ENCODE measurements at places on chromosomes 1 and 21.

DNA sequence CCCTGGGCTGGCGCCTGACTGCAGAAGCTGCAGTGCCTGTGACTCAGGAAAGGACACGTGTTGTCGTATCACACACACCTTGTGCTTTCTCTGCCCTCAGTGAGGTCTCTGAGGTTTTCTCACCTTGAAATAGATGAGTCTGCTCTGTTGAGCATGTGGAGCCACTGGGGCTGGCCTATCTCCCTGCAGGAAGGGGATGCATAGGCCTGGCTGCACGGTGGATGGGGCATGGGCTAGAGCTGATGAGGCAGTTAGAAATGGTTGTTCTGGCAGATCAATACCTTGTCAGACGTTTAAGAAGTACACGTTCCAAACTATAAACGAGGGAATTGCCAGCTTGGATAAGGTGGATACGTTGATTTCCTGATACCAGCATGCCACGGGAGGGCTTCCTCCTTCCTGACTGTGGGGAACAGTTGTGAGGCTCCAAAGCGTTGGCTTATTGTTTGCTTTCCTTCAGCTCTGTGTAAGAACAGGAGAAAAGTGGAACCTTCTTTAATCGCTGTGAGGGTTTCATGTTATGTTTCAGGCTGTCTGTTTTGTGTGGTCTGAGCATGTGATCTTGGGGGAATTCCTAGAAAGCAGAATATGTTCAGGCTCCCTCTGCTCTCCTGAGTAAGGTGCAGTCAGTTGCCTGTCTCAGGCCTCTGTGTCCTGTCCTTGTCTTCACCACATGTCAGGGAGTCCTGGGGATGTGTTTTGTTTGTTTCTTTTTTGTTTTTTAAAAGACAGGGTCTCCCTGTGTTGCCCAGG lies 44.8 kb downstream of the PCNT start:
- DNase-seq, result no peak

GRCh38 chr1:201637282-201638079 lies 98.6 kb downstream of the NAV1 start:
- no peak for DNase-seq

GRCh38 chr1:206590025-206590758 lies 22.1 kb downstream of the EIF2D start:
- no peak for DNase-seq

- no peak for DNase-seq
Observed at GRCh38 chr1:37404711-37405110, 69.7 kb upstream of the ZC3H12A start.

DNA sequence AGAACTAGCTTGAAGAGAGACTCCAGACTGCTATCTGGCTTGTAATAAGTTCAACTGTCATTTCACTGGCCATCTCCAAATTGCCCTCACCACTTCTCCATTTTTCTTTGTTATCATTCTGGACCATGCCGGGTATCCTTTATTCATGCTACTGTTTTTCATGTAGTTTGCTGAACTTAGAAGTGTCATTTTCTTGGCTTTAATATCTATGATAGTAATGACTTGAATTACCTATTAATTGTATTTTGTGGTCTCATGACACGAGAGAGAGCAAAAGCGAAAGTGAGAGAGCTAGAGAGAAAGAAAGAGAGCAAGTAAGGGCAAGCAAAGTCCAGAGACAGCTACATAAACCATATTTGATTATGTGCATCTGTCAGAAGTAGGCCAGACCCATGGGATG lies 184.9 kb upstream of the ATP1B1 start:
- DNase-seq, result no peak

DNA sequence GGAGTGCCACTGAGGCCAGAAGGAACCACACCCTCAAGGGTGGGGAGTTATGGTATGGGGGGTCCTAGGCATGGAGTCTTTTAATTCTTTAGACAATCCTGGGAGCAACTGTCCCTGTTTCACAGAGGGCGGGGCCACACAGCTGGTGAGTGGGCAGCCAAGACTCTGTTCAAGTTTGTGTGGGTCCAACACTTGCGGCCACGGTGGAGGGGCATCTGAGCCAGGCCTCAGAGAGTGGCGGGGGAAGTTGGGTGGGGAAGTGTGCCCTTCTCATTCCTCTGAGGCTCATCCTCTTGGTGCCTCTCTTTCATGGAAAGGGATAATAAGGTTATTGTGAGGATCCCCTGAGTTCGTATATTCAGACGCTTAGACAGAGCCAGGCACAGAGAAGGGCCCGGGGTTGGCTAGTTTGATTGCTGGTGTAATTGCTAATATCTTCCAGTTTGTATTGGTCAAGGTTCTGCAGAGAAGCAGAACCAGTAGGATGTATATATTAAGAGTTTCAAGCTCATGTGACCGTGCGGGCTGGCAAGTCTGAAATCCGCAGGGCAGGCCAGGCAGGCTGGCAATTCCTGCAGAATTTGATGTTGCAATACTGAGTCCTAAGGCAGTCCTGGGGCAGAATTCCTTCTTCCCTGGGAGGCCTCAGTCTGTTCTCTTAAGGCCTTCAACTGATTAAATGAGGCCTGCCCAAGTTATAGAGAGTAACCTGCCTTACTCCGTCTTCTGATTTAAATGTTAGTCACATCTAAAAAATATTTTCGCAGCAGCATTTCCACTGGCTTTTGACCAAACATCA lies 15.9 kb downstream of the PCSK9 start:
- DNase-seq, result no peak

GRCh38 chr21:38839328-38840286 lies 33.9 kb downstream of the ETS2 start:
- peak; percentile 68 for DNase-seq

- no peak for DNase-seq
Observed at GRCh38 chr1:10957133-10957532, 55.3 kb upstream of the TARDBP start.

GRCh38 chr1:209577346-209577745 lies 6.2 kb upstream of the CAMK1G start:
- DNase-seq, result no peak

DNA sequence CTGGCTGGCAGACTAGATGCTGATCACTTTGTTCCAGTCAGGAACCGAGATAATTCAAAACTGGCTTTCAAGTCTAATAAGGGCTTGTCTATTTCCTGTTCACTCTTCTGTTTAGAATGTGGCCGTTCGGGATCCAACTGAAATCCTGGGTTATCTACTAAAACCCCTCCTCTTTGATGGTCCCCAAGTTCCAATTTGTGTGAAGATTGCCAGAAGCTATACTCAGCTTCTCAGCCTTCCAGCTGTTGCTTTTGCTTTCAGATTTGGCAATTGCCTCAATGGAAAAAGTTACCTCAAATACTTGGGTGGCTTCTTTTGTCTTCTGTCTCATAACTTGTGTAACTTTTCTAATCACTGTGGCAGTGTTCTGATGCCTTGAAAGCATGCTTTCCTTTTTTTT lies 43.7 kb downstream of the BTBD8 start:
- no peak for DNase-seq

- DNase-seq, result no peak
Observed at GRCh38 chr1:13694886-13695684, 4.9 kb upstream of the PRDM2 start.

DNA sequence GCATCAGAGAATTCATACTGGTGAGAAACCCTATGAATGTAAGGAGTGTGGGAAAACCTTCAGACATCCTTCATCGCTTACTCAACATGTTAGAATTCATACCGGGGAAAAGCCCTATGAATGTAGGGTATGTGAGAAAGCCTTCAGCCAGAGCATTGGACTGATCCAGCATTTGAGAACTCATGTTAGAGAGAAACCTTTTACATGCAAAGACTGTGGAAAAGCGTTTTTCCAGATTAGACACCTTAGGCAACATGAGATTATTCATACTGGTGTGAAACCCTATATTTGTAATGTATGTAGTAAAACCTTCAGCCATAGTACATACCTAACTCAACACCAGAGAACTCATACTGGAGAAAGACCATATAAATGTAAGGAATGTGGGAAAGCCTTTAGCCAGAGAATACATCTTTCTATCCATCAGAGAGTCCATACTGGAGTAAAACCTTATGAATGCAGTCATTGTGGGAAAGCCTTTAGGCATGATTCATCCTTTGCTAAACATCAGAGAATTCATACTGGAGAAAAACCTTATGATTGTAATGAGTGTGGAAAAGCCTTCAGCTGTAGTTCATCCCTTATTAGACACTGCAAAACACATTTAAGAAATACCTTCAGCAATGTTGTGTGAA lies 12.8 kb downstream of the ZFP69B start:
- DNase-seq, result no peak

DNA sequence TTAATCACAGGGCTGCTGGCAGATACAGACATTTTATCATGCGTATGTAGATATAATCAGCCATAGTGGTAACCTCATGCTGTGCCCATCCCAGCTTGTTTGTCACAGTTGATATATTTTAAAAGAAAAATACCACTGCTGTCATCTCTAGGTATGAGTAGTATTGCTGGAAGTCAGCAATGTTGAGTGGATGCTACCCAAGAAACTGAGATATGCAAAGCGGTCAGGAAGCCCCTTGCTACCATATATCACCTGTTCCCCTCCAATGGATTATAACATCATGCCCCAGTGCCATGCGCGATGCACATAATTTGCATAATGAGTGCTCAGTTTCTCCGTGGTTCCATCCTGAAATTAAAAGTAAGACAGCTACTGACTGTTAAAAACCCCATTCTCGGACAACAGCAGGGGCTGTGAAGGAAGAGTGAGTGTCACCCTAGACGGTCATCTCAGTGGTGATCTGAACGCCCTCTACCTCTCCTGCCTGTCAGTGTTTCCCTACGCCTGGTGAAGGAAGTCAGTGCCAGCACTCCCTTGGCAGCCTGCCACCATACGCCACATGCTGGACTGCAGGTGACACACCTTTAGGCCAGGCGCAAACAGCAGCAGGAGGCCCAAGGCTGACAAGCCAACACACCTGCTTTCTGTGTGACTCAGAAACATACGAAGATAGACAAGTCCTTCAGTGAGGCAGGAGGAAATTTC lies 2.7 kb downstream of the IL10RB start:
- no peak for DNase-seq

DNA sequence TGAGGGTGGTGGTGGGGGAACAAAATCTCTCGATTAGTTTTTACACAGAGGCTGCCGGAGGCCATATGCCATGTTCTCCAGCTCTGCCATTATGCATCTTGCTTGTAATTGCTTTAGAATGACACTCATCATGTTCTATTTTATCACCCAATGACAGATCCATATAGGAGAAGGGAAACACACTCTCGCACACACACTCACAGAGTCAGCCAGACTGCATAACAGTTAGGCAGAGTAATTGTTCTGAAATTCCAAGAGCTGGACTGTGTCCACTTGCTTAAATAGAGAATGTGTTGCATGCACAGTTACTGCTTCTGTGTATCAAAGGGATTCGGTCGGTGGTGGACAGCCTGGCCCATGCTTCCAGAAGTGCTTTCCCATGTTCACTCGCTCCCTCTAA lies 30.6 kb downstream of the KCND3 start:
- DNase-seq, result no peak

- no peak for DNase-seq
Observed at GRCh38 chr1:235952950-235953615, 86.4 kb upstream of the LYST start.

DNA sequence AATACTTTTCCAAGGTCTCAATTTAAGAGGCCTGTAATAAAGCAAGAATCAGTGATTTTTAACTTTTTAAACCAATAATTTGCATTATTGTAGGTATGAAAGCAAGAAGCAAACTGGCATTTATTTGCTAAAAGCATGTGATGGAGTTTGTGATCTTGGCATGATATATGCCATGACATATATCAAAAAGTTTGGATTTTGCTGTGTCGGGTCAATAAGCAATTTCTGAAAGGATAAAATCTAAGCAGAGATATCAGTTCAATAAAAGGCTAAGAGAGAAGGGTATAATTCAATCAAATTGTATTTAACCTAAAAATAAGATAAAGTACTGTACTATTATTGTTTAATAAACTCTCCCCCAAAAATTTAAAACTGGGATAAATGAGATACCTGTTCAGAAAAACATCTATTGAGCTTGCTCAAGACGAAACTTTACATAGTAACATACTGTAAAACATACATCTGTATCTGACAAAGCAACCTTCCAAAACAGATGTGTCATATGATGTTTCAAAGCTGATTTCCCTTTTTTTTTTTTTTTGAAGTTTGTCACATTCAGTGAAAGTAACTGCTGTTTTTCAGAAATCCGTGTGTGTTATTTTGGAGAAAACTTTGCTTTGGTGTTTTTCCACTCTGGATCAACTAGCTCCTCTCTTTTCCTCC lies 74.5 kb downstream of the TGFBR3 start:
- no peak for DNase-seq

GRCh38 chr1:30043731-30044408 lies 679.5 kb downstream of the MATN1 start:
- DNase-seq, result no peak

DNA sequence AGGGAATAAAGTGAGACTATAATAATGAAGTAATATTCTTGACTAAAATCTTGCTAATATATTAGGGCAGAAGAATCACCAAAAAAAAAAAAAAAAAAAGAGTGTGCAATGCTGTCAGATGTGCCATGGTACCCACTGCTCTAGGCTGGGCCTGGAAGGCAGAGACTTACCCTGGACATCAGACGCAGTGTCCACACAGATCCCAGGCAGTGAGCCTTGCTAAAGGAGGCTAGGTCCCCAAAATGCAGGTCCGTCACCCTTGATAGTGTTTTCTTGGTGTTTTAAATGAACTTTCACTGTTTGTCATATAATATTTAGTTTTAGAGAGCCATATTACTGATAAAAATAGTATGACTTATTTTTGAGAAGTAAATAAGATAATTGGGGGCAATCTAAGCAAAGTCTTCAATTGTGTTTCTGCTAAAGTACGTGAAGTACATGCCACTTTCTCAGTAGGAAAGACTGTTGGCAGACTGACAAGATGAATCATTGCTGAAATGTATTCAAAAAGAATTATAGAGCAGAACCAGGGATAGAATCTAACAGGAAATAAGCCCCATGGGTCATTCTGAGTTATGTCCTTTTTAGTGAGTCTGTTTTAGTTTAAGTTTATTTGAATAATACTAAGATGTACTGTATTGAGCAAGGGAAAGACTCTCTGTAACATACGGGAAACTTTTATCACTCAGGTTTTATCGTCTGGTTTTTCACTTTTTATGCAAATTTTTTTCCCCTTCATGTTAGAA lies 74.6 kb upstream of the PDC start:
- DNase-seq, result peak; percentile 90

DNA sequence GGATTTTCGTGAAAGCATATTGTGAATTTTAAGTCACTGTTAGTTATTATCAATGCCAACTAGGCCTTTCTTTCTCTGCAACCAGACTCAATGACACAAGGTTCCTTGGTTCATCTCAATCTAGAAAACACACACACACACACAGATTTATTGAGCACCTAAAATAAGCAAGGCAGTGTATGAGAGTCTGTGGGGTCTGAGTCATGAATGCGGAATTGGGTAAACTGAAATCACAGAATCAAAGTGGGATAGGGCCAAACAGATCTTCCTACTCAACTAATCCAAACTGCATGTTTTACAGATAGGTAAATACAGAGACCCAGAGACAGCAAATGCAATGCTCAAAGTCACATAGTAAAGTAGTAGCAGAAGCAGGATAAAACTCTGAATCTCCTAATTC lies 48.5 kb upstream of the NRDC start:
- no peak for DNase-seq

Data from AG09309 (cell line).